ENCODE measurements at places on chromosomes 12 and 14.

GRCh38 chr12:88247241-88247643 is 105.1 kb downstream of the TMTC3 start:
- no peak for DNase-seq

DNA sequence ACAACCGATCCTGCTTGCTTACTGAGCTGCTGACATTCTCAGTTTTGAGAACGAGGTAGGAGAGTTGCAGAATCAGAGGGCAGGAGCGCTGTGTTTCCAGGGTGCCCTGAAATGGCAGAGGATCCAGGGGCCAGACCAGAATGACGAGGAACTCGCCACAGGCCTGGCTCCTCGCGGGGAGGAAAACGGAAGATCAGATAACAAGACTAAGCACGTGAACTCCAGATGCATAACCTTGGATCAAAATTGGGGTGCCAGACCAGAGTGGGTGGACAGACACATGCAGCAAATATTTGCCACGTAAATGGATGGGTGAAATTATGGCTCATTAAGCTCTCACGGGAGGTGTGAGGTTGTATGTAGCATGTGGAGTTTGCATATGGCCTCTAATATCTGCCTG is 46.5 kb downstream of the ELK3 start:
- DNase-seq: no peak

- DNase-seq: no peak
Measured at GRCh38 chr14:104816616-104816884, 15.6 kb downstream of the ZBTB42 start.

- DNase-seq: no peak
Measured at GRCh38 chr14:95664546-95664945, 21.7 kb upstream of the TCL1B start.

- no peak for DNase-seq
Measured at GRCh38 chr12:70692681-70693288, 55.6 kb upstream of the PTPRB start.

GRCh38 chr12:109069307-109070271 is 17.2 kb downstream of the USP30 start:
- DNase-seq: no peak

GRCh38 chr12:107662484-107662883 is 23.1 kb upstream of the PWP1 start:
- no peak for DNase-seq

GRCh38 chr14:61568572-61569011 is 126.7 kb upstream of the HIF1A start:
- DNase-seq: peak; percentile 21

GRCh38 chr12:41211448-41211847 is 23.3 kb downstream of the PDZRN4 start:
- no peak for DNase-seq

DNA sequence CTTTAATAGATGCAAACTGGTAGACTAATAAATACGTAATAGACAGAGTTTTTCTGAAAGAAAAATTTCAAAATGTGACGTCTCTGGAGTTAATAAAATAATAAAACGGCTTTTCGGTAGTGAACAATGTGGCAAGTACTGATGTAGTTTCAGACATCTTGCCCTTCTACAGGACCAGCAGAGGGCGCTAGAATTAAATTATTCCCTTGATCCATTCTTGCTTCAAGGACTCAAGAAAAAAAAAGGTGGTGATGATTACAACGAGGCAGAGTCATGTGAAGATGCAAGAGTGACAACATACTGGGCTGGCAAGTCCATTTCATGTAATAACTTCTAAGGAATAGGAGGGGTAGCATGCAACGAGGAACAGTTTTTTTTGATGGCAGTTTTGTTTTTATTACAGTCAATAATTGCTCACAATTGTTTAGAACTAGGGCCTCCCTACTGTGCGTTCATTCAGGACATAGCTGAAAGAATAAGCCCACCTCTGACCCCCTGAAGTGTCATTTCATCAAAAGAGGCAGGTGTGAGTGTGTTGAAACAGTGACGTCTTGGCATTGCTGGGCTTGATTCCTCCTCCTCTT is 101.0 kb upstream of the GZMB start:
- DNase-seq: no peak

DNA sequence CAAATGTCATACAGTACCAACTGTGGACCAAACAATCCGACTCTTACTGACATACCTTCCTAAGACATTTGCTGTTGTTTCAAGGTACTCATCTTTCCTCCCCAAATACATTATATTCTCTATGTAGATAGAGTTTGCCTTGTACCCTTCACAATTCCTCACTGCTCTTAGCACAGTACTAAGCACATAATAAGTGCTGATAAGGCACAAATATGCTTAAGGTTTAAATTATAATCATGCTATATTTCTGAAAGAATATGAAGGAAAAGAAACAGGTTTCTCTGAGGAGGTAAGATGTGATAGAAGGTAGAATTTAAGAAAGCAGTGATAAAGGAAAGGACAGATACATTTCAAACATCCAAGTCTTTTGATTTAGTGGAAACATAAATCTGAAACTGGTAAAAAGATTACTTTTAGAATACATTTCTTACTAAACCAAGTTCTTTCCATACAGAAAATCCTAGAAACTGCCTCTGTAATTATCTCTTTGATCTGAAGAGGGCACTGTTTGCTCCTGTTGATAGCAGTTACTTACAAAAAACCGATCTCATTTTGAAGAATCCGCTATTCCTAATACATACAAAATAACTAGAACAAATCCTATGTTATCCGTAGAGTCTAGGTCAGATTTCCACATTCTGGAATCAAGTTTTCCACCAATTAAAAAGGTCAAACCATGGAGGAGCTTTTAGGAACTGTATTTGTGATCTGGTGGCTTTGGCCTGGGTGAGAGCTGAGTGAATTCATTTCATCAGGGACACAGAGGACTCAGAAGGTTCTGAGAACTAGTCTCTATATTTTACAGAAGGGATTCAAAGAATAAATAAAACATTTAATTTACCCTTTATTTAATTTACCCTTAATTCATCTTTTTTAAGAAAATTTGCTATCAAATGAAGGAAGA is 311.9 kb downstream of the DAD1 start:
- DNase-seq: no peak

GRCh38 chr12:85698937-85699336 is 137.3 kb downstream of the RASSF9 start:
- no peak for DNase-seq

- DNase-seq: no peak
Measured at GRCh38 chr12:95784286-95784685, 6.3 kb downstream of the NTN4 start.

DNA sequence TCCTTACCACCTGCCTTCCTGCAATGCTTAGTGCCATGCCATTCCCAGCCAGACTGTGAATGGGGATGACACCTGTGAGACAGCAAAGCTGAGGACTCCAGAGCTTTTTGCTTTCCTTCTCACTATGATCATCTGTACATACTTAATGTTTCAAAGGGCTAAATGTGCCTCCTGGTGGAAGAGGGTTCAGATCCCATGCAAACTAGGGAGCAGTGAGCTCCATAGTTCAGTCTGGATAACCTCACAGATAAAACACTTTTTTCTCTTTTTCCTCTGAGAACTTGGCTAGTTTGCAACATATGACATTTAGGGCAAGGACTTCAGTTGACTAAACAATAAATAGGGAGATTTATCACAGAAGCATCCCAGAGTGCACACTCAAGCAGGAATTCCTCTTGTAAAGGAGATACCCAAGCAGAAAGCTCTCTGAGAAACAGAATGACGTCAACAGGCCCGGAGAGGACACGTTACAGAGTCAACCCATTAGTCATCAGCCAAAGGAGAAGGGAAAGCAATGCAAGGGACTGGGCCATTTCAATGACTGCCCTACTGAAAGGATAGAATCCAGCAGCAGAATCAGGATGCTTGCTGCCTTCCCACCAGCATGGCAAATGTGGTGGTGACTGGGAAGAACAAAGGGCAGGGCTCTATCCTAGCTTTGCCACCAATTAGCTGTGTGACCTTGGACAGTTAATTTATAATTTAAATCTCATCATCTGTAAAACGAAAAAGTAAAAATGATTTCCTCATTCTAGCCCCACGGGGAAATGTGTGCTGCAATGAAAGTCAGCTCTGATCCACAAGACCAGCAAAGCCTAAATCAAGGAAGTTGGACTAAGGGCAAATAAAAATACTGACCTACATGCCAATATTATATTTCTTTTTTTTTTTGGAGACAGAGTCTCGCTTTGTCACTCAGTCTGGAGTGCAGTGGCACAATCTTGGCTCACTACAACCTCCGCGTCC is 80.8 kb upstream of the ACTN1 start:
- no peak for DNase-seq

DNA sequence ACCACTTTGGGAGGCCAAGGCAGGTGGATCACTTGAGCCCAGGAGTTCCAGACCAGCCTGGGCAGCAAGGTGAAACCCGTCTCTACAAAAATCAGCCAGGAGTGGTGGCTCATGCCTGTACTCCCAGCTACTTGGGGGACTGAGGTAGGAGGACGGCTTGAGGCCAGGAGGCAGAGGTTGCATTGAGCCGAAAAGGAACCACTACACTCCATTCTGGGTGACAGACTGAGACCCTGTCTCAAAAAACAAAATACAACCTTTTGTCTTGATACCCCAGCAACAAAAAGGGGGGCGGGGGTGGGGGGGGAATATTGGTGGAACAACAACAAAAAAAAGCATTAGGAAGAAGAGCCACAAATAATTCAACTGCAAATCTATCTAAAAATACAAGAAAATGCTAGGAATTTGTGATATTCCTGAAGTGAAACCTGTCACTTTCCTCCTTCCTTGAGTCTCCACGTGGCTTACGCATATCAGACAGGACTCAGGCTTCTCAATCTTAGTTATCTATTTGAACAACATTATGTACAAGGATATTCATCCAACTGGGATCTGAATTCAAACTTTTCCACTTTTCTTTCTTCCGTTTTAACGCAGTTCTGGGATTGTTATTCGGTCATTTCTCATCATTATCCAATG is 1.3 kb downstream of the R3HDM2 start:
- no peak for DNase-seq

DNA sequence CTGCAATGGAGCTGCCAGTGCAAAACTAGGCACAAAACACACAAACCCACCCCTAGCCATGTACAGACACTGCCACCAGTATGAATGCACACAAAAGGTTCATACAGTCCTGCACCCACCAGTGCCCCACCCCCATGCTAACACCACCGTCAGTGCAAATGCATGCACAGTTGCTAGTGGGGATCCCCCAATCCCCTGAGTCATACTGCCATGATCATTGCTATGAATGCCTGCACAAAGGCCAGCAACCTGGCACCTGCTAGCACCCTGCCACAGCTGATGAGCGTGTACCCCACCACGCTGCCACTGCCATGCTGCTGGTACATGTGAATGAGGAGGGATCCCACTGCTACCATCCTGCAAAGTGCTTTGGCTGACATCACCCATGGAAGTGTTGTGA is 23.9 kb downstream of the PZP start:
- no peak for DNase-seq

DNA sequence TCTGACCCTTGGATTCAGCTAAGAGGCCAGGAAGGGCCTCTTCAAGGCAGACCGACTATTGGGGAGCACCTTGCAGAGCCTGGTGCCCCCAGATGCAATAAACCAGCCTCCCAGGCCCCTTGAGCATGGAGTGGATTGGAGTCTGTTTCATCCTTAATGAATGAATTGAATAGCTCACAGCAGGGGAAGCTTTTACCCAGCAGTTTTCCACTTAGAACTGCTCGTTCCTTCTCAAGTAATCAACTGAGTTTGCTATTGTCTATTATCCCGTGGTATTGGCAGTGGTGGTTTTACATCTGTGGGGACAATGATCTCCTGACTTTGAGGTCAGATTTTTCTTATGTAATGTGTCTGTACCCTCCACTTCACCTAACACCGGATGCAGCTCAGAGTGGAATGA is 197.6 kb downstream of the AACS start:
- no peak for DNase-seq

DNA sequence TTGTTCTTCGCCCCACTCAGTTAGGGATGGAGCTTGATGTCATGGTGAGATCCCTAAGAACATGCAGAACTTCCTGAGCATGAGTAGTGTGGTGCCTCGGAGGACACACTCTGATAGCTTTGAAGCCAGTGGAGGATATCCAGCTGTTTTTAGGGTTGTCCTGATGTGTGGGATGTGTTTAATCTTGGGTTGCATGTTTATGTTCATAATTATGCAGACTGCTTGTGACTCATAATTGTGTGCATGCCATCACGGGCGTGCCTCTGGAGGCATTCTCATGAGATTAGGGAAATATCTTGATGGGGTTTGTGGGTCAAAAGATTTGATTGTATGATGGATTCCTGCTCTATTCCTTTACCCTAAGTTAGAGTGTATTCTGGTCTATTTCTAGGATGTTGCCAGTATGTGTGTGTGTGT is 267.4 kb upstream of the PELI2 start:
- no peak for DNase-seq

GRCh38 chr12:93390031-93390430 is 12.3 kb downstream of the NUDT4 start:
- no peak for DNase-seq

- no peak for DNase-seq
Measured at GRCh38 chr12:2250797-2251196, 198.0 kb downstream of the CACNA1C start.

DNA sequence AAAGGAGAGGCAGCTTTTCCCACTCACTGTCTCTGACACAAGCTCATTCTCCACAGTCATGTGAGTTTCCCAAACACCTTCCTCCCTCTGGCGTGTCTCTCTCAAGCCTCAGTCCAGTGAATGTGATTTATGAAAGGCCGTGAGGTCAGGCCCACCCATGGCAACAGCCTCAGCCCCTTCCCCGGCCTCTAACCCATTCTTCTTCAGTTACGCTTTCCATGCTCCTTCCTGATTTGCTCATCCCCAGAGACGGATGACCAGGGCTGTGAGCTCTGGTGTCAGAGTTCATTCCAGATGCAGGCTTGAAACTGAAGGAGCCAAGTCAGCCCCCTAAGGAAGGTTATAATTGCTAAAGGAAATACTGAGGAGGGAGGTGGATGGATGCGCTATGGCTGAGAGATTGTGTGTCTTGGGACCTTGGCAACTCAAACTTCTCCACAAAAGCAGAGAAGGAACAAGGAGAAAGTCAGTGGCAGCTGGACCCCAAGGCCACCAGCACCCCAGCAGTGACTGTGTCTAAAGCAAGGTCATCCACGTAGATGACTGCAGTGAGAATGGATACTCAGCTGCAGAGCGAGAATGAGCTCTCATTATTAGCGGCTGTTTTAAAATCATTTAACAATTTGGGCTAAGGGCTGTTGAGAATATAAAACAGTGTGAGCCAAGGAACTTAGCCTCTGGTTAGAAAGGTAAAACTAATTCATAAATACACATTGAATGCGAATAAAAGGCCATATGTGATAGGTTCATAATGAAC is 84.1 kb downstream of the FBXL14 start:
- no peak for DNase-seq

Measured in stimulated activated CD8-positive, alpha-beta memory T cell treated with anti-CD3 and anti-CD28 coated beads, Interleukin-4, amount 100 ng/mL, for 24 hours (primary cell).